ENCODE measurements at places on chromosomes 7 and 10.

DNA sequence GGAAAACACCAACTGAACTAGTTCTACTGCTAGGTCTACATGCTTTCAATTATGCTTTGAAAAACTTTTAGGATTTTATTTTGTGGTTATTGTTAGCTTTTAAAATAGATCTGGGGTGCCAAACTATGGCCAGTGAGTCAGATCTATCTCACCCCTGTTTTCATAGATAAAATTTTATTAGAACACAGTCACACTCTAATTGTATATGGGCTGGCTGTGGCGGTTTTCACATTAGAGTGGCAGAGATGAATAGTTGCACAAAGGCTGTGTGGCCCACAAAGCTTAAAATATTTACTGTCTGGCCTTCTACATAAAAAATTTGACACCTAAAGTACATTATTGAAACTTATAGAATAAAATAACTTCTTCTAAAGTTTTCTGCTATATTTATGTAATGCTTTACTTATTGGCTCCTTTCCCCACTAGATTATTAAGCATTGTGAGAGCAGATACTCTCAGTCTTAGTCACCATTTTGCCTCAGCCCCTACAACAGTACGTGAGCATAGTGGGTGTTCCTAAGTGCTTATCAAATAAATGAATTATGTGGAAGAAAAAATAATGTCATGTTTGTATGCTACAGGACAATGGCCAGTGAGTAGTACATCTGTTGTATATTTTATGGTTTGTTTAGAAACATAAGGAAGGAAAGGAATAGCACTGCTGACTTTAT is 5.4 kb upstream of the SUV39H2 start:
- DNase-seq, result peak; percentile 76

DNA sequence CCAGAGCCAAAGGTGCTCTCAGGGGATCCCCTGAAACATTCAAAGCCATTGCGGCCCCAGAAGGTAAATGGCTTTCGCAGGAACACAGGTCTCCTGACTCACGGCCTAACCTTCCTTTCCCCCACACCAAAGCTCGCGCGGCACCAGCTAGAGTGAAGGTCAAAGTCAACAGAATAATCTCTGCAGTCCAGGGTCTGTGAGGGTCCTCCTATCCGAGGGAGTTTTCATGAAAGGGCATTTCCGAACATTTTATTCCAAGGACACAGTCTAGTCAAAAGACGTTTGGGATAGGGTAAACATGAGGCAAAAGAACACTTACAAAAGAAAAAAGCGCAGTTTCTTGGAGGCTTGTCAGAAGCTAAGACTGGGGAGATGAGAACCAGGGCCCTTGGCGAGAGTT is 559 bp upstream of the STEAP2 start:
- DNase-seq, result no peak

DNA sequence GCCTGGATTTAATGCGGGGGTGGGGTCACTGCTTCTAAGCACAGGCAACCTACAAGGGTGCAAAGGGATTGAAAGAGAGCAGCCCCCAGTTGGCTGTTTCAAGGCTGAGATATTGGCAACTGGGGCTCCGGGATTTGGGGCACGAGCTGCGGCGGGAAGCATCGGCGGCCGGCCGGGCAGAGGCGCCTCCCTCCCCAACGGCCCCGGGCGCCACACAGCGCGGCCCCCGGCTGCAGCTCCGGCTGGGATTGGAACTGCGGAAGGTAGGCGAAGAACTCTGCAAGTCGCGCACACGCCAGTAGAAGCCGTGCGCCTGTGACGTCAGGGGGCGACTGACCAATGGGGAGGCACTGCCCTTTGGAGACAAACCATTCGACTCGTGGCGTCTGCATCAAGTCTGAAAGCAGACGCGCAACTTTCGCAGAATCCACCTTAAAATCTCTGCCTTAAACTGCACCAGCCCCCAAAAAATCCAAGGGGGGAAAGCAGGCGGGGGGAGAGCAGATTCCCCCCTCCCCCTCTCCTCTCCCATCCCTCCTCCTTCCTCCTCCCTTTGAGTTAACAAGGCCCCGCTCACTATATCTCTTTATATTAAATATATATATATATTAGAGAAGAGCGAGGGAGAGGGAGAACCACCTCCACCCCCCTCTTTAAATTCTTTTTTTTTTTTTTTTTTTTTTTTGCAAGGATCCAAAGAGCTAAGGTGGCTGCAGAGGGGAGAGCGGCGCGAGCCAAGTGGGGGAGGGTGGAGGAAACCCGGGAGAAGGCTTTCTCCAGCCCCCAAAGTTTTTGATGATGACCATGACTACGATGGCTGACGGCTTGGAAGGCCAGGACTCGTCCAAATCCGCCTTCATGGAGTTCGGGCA is at the start of gene DLX6:
TSS of gene DLX6 (plus strand) at position 371 of the 872 bp plus-strand sequence. CDS start at position 796, 425 bp downstream.
- DNase-seq, result no peak

DNA sequence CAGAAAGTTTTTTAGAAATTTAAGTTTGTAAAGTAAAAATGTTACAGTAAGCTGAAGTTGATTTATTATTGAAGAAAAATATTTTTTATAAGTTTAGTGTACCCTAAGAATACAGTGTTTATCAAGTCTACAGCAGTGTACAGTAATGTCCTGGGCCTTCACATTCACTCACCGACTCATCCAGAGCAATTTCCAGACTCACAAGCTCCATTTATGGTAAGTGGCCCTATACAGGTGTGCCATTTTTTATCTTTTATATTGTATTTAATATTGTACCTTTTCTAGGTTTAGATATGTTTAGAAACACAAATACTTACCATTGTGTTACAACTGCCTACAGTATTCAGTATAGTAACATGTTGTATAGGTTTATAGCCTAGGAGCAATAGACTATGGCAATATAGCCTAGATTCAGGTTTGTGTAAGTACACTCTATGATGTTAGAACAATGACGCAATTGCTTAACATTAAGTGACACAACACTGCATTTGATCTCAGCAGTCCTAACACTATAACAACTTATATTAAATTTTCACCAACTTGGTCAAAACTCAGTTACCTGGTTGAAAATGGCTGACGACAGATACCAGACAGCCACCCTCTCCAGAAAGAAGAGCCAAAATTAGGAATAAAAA is 45.7 kb downstream of the HIBADH start:
- peak; percentile 36 for DNase-seq

GRCh38 chr10:110864662-110865140 is 7.0 kb upstream of the PDCD4 start:
- DNase-seq, result no peak

DNA sequence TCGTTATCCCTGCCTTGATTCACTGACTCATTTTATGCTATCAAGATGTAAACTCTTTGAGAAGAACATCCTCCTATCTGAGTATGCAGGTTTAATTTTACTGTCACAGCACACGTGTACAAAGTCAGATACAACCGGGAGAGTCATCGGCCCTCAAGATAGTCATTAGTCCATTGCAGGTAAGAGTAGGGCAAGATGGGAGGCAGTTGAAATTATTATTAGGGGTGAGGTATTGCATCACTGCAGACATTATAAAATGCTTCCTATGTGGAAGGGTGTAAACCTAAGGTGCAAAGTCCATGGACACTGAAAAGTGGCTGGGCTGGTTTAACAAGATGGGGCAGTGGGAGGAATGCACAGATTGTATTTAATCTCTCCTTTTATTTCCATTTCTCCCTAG is 113.7 kb downstream of the ARL4A start:
- no peak for DNase-seq

DNA sequence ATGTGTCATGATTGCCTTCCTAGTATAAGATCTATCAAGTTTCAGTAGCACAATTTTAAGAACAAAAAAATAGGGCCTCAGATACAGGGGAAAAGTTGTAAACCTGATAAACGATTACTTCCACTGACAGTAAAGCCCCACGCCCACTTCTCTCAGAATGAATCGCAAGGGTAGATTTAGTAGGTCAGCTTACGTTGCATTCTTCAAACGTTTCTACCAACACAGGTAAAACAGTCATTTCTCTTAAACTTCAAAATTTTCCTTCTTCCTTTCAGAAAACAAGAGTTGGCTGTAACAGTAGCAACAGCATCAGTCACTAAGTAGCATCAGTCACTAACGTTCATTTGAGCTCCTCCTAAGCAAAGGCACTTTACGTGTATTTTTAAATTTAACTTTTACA is 221.5 kb downstream of the ADAM12 start:
- no peak for DNase-seq

GRCh38 chr10:57018452-57018851 is 657.4 kb upstream of the ZWINT start:
- no peak for DNase-seq

DNA sequence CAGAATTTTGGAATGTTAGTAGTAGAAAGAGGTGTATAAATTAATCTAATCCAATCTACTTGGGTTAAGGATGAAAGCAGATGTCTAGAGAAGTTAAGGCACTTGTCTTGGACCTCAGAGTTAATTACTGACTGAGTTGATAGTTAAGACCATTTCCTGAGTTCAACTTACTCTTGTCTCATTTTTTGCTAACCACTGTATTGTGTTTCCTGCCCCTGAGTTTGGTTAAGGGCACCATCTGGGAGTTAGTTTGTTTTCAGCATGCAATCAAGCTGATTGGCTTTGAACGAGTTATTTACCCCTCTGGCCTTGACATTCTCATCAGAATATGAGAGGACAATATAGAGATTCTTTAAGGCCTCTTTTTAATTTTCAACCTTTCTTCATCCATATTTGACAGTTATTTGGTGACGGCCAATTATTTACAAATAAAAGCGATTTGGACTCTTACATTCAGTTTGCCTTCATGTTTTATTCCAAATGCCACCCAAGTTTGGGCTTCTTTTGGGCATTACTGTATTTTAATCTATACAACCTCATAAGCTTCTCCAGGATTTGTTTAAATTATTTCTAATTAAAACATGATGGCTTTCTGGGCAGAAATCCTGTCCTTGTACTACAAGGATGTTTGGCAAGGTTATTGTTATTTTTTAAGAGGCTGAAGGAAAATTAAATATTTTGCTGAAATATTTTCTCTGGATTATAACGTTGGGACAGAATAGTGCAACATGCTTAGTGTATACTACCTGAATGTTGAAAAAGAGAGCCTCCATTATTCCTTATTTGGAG is 225.0 kb downstream of the CACNB2 start:
- DNase-seq, result no peak

- no peak for DNase-seq
These were observed 416.2 kb upstream of the NFE2L3 start for GRCh38 chr7:25735674-25736242.

- DNase-seq, result no peak
These were observed 72.9 kb downstream of the ADARB2 start for GRCh38 chr10:1664333-1664964.

GRCh38 chr10:50033481-50033880 is 34.3 kb upstream of the WASHC2A start:
- DNase-seq, result peak; percentile 23

- DNase-seq, result peak; percentile 33
These were observed 14.2 kb downstream of the UCMA start for GRCh38 chr10:13219685-13220670.

DNA sequence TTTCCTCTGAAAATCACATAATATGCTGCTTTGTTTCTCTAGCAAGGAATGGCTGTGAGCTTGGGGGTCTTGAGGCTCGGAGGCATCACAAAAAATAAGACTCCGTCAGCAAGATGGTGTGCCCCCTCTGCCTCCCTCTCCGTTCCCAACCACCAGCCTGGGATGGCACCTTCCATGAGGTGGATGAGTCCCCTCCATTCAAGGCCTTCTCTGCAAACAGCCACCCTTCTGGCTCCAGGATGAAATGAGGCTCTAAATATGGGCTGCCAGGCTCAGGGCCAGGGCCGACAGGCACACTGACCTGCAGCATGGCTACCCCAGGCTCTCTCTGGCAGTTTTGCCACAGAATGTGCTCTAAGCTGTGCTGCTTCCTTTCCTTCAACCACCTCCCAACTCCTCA is 521.5 kb downstream of the PTPRN2 start:
- DNase-seq, result no peak

GRCh38 chr10:4373612-4374011 is 452.4 kb upstream of the AKR1E2 start:
- DNase-seq, result no peak

GRCh38 chr7:33761449-33762080 is 143.8 kb upstream of the BMPER start:
- no peak for DNase-seq

- DNase-seq, result no peak
These were observed 363.8 kb upstream of the SHH start for GRCh38 chr7:156176039-156176438.

DNA sequence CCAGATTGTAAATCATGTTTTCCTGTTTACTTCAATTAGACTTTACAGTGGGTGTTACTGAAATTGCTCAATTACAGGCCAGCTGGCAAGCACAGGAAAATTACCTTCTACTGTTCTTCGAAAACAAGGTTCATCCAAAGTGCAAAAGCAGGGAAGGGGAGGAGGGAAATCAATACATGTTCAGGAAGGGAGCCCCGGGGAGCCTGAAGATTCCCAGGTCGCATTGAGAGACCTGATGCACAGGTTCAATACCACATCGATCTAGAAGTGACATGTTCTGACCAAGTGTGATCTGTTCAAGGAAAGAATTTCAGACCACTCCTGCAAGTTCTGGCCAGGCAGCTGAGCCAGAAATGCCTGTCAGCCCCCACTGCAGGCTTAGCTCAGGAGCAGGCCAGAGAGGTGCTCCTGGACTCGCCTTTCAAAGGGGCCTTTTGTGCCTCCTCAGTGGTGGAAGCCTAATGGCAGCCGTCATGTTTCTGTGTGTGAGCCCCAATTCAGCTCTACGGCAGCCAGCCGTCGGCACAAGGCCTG is 35.9 kb downstream of the FAM53B start:
- no peak for DNase-seq

DNA sequence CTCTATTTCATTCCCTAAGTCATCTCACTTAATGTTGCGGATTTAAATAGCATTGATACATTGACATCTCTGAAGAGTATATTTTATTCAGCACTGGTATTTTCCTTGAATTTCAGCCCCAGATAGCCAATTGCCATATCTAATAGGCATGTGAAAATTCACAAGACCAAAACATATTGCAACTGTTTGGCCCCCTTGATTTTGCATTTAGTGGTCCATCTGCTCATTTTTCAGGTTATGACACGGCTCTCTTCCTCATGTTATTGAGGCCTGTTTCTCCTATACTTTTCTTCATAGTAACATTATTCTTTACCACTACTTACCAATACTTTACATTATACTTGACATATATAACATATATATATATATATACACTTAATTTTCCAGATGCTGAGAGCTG is 43.7 kb downstream of the MKLN1 start:
- DNase-seq, result no peak

DNA sequence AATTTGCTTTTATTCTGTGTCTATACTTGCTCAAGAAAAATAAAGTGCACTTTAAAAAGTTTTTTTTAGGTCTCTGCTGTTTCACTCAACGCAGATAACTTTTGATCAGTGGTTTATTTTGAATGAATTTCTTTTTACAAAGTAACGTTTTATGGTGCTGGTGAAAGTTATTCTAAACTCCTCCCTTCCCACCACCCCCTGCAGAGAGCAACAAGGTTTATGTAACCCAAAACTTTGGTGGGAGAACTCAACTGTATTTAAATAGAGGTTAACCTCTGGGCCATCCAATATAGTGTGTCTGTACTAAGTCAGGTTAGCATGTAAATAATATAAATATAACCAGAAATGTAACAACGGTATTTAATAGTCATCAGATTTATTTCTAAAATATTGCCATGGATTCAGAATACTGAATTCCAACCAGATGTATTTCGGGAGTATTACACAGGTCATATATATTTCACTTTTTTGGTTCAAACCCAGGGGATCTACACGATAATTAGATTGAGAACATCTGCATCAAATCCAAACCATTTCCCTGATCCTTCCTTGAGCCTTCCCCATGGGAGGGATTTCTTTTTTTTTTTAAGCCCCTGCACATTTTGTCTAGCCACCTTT is 3.9 kb upstream of the CUX1 start:
- no peak for DNase-seq

GRCh38 chr7:130752424-130752823 is 18.4 kb upstream of the KLF14 start:
- no peak for DNase-seq
